ENCODE measurements at places on chromosomes 1 and 21. TPM values are rescaled to one million over a fixed set of nuclear protein-coding genes. Genes with fewer than 3 reads are reported as not detected.

Gene SLX9
- polyA plus RNA-seq: 35.1 TPM

Gene AIRE
- polyA plus RNA-seq: 0.09 TPM

Gene TCHHL1
- not detected for polyA plus RNA-seq

Gene PGLYRP4
- not detected for polyA plus RNA-seq

Gene UBL4B
- polyA plus RNA-seq: not detected

GRCh38 chr21:28543975-28544374 lies 448.7 kb downstream of the LTN1 start:
- no peak for DNase-seq

DNA sequence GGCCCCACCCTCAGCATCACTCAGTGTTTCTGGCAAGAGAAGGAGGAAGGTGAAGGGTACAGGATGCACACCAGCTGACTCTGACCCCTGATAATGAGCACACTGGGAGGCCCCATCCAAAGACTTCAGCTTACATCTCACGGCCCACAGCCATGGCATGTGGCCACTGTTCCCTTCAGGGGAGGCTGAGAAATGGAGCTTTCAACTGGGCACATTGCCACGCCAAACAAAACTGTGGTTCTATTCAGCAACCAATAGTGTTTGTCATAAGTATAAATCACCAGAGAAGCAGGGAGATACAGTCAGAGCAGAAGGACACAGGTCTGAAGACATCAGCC lies 12.7 kb upstream of the TRAF3IP3 start:
- DNase-seq: no peak

All from kidney (tissue), 22 donors.